Activated CD8-positive, alpha-beta memory T cell treated with anti-CD3 and anti-CD28 coated beads for 1 hour (primary cell): ENCODE measurements at places on chromosomes 13 and 19.

- no peak for DNase-seq
Observed at GRCh38 chr19:56623006-56623405, 20.0 kb upstream of the SMIM17 start.

- DNase-seq: no peak
Observed at GRCh38 chr19:10748927-10749434, 31.1 kb downstream of the DNM2 start.

GRCh38 chr19:55535965-55536350, 975 bp downstream of the SBK2 start:
- DNase-seq: no peak

DNA sequence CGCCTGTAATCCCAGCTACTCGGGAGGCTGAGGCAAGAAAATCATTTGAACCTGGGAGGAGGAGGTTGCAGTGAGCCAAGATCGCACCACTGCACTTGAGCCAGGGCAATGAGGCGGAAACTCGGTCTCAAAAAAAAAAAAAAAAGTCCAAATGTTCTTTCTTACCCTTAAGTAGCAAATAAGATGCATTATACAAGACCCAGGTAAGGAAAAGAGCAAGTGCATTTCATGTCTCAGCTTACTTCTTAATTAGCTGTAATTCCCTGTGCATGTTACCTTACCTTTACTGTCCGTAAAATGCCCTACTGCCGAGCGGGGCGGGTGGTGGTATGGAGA, 3.8 kb upstream of the ZNF681 start:
- no peak for DNase-seq

GRCh38 chr13:71610876-71611275, 256.1 kb downstream of the DACH1 start:
- no peak for DNase-seq

DNA sequence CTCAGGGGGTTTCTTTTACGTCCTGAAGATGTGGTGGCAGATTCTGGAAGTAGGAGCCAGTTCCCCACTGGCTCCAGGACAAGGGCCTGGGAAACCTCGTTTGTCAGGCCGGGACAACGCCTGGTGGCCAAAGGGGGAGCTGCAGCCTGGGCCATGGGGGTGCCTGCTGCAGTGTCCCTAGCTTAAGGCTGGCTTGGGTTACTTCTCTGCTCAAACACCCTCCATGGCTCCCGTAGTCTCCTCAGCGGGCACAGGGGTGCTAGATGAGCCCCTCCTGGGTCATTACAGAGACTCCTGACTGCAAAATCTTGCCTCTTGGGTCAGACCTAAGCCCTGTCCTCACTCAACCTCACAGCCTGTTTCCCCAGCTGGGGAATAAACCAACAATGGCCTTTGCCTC, 14.7 kb downstream of the CILP2 start:
- DNase-seq: no peak

GRCh38 chr19:45752639-45753038, 16.4 kb downstream of the SIX5 start:
- no peak for DNase-seq

DNA sequence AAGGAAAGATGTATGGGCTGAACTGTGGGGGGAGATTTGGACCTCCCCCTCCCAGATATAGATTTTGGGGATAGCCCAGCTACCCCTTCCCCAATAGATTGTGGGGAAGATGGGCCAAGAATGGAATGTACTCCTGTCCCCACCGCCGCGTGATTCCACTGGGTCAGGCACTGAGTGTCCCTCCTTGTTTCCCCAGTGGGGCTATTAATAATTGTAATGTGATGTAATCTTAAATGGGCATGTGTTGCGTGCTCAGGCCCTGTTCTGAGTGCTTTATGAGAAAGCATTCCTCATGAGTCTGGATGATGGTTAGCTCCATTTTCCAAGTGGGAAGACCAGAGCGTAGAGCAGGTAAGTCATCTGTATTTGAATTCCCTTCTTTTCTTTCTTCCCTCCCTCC, 1.4 kb downstream of the PSMD8 start:
- DNase-seq: no peak

- no peak for DNase-seq
Observed at GRCh38 chr19:19461306-19461670, 54.1 kb downstream of the TSSK6 start.

DNA sequence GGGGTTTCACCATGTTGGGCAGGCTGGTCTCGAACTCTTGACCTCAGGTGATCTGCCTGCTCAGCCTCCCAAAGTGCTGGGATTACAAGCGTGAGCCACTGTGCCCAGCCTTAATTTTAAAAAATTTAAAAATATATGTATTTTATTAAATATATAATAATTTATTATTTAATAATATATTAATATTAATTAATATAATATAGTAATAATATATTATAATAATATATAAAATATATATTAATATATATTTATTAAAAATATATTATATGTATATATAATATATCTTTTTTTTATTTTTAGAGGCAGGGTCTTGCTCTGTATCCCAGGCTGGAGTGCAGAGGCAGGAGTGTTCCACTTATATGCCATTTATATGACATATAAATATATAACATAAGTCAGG, 52.9 kb upstream of the ADGRE1 start:
- no peak for DNase-seq

DNA sequence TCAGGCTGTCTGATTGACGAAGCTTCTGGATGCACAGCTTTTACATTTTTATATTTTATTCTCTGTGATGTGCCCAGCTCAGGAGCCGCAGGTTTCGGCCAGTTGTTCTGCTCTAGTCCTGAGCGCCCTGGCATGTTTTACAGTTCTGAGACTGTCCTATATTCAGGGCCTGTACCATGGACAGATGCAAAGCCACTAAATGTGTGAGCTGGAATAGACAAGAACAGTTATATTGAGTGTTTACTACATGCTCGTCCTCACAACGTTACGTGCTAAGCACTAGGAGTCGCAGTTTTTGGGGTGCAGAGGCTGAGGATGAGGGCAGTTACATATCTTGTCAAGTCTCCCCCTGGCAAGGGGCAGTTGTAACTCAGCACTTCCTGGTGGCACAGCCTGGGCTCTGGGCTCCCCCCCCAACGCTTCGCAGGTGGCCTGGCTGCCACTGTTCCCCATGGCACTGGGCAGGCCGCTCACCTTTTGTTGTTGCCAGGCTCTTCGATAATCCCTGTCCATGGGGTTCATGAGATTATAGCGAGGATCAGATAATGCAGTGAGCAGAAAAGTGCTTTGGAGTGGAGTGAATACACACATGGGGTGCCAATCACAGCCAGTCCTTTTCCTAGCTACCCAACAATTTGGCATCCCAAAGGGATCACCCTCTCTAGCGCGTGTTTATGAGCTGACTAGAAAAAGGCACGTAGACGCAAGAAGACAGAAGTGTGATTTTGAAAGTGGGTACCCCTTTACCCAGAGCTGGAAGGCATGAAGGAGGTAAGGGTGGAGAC, 23.5 kb downstream of the ARL11 start:
- no peak for DNase-seq

DNA sequence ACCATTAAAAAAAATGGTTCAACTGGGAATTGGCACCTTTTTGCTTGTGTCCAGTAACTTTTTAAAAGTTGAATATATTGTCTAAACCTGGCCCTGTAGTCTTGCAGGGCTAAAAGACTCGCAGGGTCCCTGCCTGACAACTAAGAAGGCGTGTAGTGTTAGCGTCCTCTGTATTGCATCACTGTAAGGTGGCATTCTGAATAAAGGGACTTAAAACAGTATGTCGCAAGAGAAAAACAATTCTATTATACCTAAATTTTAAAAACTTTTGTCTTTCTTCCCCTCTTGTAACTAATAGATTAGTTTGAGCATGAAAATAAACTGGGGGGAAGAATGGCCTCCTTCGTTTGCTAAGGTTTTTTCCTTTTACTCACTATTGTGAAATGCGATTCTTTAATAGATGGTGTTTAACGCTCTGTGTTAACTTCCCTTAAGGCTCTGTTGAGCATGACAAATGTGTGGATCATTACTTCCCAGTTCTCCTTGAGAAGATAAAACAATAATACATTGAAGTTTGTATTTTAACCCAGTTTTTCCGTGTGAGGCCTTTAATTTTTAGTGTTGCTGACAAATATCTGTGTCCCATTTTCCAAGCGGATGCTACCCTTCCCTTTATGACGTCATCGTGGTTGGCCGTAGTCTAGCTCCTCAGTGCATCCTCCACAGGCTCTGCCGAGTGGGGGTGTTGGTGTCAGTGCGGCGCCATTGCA, 134.6 kb downstream of the KATNAL1 start:
- no peak for DNase-seq

DNA sequence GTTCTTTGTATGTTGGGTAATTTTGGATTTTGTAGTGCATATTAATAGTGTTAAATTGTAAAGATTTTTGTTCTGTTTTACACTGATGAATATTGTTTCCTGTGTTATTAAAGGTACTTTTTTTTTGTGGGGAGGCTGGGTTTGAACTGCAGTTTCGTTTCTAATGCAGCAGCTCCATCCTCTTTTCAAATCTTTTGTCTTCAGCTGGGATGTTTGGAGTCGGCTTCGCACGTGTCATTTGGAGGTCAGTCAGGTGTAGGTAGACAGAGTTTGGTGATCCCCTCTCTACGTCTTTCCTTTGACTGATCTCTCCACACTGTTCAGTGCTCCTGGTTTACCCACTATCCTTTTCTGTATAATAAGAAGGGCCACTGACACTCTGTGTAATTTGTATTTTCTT, 30.3 kb downstream of the TDRD3 start:
- DNase-seq: no peak

GRCh38 chr13:109465148-109465547, 321.2 kb downstream of the IRS2 start:
- DNase-seq: no peak

GRCh38 chr13:51682686-51683085, 98.4 kb downstream of the WDFY2 start:
- no peak for DNase-seq

- DNase-seq: no peak
Observed at GRCh38 chr13:73720216-73720840, 413.9 kb downstream of the KLF12 start.

DNA sequence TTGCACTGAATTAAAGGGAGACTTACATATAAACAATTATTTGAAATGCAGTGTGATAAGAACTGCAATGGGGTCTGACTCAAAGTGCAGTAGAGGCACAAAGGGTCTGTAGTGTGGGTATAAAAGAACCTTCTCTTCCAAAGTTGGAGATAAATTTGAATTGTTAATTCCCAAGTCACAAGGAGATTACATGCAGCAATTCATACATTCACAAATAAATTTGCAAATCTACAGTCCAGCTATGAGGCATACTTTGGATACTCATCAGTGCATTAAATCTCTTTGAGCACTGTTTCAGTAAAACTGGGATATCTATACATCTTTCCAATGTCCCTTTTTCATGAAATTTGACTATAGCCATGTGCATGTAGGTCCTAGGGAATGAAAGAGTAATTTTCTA, 799.4 kb downstream of the PCDH9 start:
- no peak for DNase-seq
